ENCODE measurements at places on chromosomes 7 and 10.

DNA sequence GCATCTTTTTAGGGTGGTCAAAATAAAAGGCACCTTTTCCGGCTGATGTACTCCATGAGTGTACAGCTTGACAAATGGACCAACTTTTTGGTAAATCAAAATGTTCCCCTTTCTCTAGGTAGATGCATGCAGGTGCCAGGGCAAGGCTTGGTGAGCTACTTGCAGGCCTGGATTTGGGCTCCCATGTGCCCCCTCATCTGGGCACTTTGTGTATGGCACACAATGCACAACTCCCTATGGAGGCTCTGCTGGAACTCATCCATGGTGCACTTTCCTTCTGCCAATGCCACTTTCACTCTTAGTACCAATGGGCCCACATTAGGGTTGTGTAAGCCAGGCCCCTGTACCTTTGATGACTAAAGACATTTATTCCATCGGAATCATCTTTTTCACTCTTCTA lies 300.8 kb downstream of the SDHAF3 start:
- no peak overlapping the region for H3K4me3 ChIP-seq
- DNase-seq = no peak
- no peaks in the 10 kb centered on the region for H3K27me3 ChIP-seq
- no peak overlapping the region for H3K27ac ChIP-seq
- no peaks in the 10 kb centered on the region for H3K4me1 ChIP-seq
- H3K36me3 ChIP-seq = no peaks in the 10 kb centered on the region

DNA sequence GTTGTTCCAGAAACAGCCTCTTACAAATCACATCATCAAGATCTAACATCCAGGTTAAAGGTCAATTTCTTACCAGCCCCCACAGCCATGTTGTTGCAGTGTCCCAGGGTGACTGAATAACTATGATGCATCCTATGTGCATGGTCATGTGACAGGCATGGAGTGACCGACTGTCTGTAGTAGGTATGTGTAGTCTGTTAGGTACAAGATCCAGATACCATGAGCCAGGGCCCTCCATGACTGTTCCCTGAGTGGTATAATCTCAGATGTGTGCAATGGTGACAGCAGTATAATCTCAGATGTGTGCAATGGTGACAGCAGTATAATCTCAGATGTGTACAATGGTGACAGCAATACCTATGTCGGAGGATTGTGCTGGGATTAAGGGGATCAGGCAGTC lies 8.8 kb downstream of the CDHR3 start:
- DNase-seq = no peak
- peaks cover 3% of the 10 kb centered on the region for H3K4me1 ChIP-seq
- H3K27ac ChIP-seq = no peak overlapping the region

GRCh38 chr7:80708123-80708522 lies 69.7 kb downstream of the CD36 start:
- H3K4me3 ChIP-seq = no peak overlapping the region
- peaks cover 1% of the 10 kb centered on the region for H3K4me1 ChIP-seq
- no peak for DNase-seq

DNA sequence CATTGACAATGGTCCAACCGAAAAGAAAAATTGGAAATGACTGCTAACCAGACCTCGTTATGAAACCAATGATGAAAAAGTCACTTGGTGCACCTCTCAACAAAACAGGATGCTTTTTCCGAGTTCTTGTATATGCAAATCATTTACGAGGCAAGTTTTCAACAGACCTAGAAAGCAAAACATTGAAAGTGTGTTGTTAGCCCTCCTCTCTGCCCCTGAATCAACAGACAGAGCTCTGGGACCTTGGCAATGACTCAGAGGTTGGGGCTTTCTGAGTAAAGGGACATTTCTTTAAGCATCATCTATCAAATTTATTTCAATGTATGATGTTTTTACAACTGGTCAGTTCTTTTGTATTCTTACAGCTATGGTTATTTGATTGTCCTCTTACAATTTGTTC lies 16.3 kb upstream of the DKK1 start:
- H3K36me3 ChIP-seq = no peaks in the 10 kb centered on the region
- no peaks in the 10 kb centered on the region for H3K27me3 ChIP-seq
- H3K27ac ChIP-seq = no peak overlapping the region

GRCh38 chr10:72658696-72659400 lies 33.0 kb upstream of the MICU1 start:
- H3K36me3 ChIP-seq = no peaks in the 10 kb centered on the region
- no peak overlapping the region for H3K4me3 ChIP-seq
- H3K27ac ChIP-seq = no peak overlapping the region

- no peak for DNase-seq
- no peak overlapping the region for H3K4me3 ChIP-seq
- H3K27me3 ChIP-seq = no peaks in the 10 kb centered on the region
- no peak overlapping the region for H3K27ac ChIP-seq
- H3K36me3 ChIP-seq = no peaks in the 10 kb centered on the region
These were observed 86.6 kb downstream of the ODAD2 start for GRCh38 chr10:27912231-27912630.

- DNase-seq = no peak
- no peaks in the 10 kb centered on the region for H3K36me3 ChIP-seq
- no peak overlapping the region for H3K27ac ChIP-seq
These were observed 30.5 kb downstream of the SHTN1 start for GRCh38 chr10:116974456-116975005.

GRCh38 chr7:91330866-91331265 lies 66.6 kb downstream of the FZD1 start:
- no peak overlapping the region for H3K27ac ChIP-seq
- H3K36me3 ChIP-seq = no peaks in the 10 kb centered on the region
- no peaks in the 10 kb centered on the region for H3K4me1 ChIP-seq
- DNase-seq = no peak
- no peak overlapping the region for H3K4me3 ChIP-seq
- H3K27me3 ChIP-seq = no peaks in the 10 kb centered on the region

DNA sequence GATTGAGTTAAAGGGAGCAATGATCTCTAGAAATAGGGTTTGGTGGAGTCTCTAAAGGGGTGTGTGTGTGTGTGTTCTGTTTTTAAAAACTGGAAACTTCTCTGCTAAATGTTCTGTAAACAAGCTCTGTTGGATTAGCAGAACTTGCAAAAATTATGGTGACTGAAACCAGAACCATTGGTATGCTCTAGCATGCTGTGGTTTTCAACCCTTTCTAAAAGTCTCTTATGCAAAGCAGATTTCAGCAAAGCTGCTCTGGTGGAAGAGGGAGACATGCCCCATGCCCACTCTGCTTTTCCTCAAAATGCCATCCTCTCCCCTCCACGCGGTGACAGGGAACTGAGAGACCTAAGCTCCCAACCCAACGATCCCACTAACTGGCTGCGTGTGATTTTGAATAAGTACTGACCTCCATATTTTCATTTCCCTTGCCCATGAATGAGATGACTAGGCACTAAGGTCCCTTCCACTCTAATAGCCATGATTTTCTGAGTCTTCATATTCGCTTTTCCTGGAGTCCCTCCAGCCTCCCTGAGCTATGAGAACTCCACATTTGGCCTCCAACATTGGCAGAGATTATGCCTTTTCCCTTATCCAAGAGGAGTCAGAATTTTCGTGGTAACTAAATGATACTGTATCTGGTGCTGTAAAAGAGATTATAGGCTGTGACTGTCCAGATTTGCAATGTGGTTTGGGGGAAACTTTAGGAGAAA lies 117.3 kb upstream of the PALS2 start:
- DNase-seq = no peak
- H3K27me3 ChIP-seq = no peaks in the 10 kb centered on the region
- H3K4me3 ChIP-seq = no peak overlapping the region
- 0 out of 2 replicates have a peak, but pooled peaks cover 2% of the 10 kb centered on the region for H3K4me1 ChIP-seq
- no peaks in the 10 kb centered on the region for H3K36me3 ChIP-seq

DNA sequence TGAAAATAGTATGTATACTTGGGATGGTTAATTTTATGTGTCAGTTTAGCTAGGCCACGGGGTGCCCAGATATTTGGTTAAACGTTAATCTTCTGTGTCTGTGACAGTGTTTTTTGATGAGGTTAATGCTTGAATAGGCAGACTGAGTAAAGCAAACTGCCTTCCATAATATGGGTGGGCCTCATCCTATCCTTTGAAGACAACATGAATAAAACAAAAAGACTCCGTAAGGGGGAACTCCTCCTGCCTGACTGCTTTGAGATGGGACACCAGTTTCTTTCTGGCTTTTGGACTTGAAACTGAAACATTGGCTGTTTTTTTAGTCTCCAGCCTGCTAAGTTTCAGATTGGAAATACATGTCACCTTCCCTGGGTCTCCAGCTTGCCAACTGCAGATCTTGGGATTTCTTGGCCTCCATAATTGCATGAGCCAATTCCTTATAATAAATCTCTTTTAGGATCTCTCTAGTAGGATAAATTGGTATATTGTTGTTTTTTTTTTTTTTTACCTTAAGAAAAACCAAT lies 59.9 kb upstream of the GLCCI1 start:
- H3K27ac ChIP-seq = no peak overlapping the region
- no peak for DNase-seq
- peaks cover 4% of the 10 kb centered on the region for H3K4me1 ChIP-seq
- H3K4me3 ChIP-seq = no peak overlapping the region
- H3K27me3 ChIP-seq = no peaks in the 10 kb centered on the region
- H3K36me3 ChIP-seq = no peaks in the 10 kb centered on the region

DNA sequence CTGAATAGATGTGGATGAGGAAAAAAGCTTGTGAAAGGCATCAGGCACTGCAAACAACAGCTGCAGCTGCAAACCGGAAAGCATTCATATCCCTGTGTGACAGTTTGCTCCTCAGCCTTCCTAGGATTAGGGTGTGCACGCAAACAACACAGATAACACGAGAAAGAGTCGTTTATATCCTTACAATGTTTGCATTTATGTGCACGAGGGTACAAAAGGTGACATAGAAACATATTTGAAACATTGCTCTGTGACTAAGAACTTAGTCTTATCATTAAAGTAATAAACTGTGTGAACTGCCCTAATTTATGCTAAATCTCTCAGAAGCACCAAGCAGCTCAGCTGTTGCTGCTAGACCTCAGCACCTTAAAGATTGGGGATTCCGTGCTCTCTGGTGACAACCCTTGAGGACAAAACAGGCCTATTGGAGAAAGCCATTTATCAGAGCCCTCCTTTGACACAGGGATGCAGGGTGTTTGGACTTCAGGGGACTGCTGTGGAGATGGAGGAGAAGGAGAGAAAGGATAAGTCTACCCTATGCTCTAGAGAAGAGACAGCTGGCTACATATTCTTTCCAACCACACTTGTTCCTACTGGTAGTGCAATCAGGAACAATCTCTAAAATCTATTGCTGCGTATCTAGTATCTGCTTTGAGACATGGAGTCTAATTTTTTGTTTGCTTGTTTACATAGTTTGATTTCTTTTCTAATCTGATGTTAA lies 176.2 kb downstream of the GNAT3 start:
- no peak overlapping the region for H3K4me3 ChIP-seq
- H3K36me3 ChIP-seq = no peaks in the 10 kb centered on the region
- DNase-seq = no peak
- H3K27ac ChIP-seq = no peak overlapping the region
- H3K27me3 ChIP-seq = no peaks in the 10 kb centered on the region
- no peaks in the 10 kb centered on the region for H3K4me1 ChIP-seq

DNA sequence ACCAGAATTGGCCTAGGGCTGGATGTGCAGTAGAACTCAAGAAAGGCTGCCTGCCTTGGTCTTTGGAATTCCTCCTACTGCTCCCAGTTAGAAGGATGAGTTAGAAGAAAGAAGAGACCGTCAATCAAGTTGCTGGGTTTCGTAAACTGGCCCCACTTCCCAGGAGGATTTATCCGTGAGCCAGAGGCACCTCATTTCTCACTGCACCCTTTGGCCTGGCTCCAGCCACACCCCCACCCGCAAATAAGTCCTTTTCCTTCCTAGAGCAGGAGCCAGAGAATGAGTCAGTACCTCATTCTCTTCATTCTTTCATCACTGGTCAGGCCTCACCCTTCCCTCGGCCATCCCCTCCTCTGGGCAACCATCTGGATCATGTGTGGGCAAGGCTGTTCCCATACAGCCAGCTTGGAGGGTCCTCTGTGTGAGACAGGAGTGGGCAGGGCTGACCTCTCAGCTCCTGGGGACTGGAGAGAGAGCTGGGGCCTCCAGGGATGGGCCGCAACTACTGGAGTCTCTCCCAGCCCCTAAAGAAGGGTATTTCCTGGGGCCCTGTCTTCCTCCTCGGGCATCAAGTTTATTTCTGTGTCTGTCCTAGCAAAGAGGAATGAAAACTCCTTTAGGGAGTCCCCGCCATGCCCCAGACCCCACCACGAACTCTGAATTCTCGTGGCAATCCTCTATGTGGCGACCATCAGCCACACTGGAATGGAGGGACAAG lies 87.2 kb upstream of the DUSP5 start:
- no peak for DNase-seq
- no peaks in the 10 kb centered on the region for H3K27me3 ChIP-seq
- peaks cover 4% of the 10 kb centered on the region for H3K4me1 ChIP-seq
- H3K4me3 ChIP-seq = no peak overlapping the region
- H3K36me3 ChIP-seq = no peaks in the 10 kb centered on the region

DNA sequence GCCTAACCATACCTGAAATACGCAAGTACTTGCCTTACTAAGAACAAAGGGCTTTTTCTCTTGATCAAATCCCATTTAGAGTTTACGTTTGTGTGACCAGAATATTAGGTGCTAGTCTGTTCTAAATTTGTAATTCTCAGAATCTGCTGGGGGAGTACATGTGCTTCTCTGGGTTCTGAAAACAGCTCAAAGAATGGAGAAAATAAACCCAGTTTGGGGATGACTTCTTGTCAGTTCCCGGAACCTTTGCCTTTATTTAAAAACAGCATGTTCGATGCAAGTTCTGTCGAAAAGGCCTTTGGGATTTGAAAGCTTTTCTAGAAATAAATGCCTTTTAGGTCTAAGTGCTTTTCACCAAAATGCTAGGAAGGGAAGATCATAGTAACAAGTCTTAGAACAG lies 147.0 kb downstream of the ARID5B start:
- H3K36me3 ChIP-seq = no peaks in the 10 kb centered on the region
- no peak overlapping the region for H3K27ac ChIP-seq
- no peak for DNase-seq
- H3K27me3 ChIP-seq = no peaks in the 10 kb centered on the region

DNA sequence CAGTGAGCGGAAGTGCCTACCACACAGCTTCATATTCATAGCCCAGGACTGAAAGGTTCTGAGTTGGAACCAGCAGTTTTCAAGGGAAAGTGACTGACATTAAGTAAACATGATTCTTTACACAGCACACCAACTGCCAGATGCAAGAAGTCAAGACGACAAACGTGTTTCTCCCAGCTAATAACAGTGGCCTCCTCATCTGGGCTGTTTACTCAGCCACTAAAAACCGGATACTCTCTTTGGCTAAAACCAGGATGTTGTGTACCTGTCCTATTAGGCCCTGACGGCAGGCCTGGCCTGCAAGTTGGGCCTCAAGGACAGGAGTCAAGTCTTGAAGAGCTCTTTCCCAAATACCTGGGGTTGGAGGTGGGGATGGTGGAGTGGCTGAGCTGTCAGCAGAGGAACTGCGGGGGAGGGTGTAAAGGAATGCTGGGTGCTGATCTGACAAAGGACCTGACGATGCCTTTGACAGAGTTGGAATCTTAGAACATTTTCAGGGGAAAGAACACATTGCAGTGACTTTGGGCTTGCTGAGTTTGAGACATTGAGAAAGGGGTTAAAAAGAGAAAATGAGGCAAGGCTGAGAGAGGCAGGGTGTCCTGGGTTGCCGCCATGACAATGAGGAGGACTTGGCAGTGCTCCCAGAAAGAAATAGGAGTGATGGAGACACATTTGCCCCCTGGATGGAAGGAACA lies 57.7 kb downstream of the STEAP1B start:
- H3K36me3 ChIP-seq = no peaks in the 10 kb centered on the region
- H3K27me3 ChIP-seq = no peaks in the 10 kb centered on the region

- H3K27me3 ChIP-seq = no peaks in the 10 kb centered on the region
- H3K4me1 ChIP-seq = no peaks in the 10 kb centered on the region
- H3K27ac ChIP-seq = no peak overlapping the region
- DNase-seq = no peak
- no peaks in the 10 kb centered on the region for H3K36me3 ChIP-seq
- no peak overlapping the region for H3K4me3 ChIP-seq
These were observed 48.1 kb upstream of the GATA3 start for GRCh38 chr10:8006274-8006999.

Data from iPS DF 6.9 (cell line).